Activated CD4-positive, CD25-positive, alpha-beta regulatory T cell treated with anti-CD3 and anti-CD28 coated beads, Interleukin-2, amount 50 U/mL, for 16 hours (primary cell): ENCODE measurements at places on chromosomes 12 and 14.

DNA sequence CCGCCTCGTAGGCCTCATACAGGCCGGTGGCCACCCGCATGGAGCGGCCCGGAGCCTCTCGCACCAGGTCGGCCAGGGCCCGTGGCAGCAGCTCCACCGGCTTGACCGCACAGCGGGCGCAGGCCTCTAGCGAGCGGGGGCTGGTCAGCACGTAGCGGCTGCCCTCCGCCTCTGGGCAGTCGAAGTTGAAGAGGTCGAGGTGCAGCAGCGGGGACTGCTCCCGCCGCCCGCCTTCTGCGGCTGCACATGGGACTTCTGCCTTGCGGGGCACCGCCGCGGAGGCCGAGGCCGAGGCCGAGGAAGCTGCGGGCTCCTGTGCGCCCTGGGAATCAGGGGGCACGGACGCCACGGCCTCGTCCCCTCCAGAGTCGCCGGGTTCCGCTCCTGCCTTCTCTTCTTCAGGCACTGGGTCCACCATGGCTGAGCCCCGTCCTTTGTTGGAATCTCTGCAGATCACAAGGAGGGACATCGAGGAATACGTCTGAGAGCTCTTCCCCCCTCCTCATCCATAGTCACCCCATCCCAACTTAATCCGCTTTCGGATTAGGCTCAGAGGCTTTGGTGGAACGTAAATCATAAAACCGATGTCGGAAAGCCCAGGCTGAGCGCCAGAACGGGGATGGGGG, 1.4 kb downstream of the CCDC177 start:
- DNase-seq = no peak

GRCh38 chr14:97021001-97021400, 223.8 kb downstream of the VRK1 start:
- no peak for DNase-seq

DNA sequence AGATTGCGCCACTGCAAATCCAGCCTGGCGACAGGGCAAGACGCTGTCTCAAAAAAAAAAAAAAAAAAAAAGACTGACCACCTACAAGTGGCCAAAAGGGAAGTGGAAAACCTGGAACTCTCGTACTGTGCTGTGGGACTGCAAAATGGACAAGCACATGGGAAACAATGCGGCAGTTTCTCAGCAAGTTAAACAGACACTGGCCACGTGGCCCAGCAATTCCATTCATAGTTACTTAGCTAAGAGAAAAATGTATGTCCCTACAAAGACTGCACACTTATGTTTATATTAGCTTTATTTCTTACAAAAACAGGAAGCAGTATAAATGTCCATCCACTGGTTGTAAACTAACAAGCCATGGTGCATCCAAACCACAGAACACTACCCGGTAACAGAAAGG, 5.6 kb downstream of the CHFR start:
- DNase-seq = no peak

DNA sequence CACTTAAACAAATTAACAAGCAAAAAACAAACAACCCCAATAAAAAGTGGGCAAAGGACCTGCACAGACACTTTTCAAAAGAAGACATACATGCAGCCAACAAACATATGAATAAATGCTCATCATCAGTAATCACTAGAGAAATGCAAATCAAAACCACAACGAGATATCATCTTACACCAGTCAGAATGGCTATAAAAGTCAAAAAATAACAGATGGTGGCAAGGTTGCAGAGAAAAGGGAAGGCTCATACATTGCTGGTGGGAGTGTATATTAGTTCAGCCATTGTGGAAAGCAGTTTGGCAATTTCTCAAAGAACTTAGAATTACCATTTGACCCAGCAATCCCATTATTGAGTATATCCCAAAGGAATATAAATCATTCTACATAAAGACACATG, 34.6 kb upstream of the NT5DC3 start:
- no peak for DNase-seq

DNA sequence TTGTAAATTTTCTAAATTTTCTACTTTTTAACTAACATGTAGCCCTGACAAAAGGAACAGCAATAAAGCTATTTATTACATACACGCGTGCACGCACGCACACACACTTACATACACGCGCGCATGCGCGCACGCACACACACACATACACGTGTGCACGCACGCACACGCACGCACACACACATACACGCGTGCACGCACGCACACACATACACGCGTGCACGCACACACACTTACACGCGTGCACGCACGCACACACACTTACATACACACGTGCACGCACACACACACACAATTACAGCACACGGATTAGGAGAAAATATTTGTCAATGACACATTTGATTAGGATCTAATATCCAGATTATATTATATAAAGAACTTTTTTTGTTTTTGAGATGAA, 27.9 kb downstream of the DHX37 start:
- no peak for DNase-seq

DNA sequence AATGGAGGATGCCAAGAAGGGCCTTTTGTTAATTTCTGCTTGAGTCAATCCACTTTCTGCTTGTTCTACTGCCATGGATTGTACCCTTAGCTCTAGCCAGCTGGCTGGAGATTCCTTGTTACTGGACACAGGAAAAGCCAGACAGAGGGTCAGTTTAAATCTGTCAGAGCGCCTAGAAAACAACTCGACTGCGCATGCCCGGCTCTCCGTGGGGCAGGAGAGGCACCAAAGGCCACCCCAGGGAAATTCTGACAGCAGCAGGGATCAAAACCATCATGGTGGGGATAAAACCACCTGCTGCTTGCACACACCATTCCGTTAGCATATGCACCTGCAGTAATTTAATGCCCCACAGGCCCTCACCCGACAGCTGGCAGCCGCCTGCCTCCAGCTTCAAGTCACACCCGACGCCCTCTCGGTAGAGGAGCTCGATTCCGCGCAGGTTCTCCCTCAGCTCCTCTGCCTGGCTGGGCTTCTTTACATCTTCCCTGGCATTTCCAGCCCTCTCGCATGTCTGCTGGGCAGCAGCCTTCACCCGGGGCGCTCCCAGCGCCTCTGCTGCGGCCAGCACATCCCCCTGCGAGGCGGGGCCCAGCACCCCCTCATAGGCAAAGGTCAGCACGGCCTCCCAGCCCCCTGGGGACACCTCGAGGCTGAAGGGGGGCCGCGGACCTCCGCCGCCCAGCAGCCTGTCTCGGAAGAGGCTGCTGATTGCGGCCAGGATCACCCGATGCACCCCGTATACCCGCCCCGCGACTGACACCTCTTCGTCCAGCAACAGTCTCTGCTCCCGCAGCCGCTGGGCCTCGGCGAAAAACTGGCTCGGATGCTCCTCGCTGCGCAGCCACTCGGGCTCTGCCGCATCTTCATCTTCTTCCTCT, 1.0 kb downstream of the KLHL33 start:
- no peak for DNase-seq

- no peak for DNase-seq
Measured at GRCh38 chr12:118714051-118714460, 267.3 kb upstream of the SRRM4 start.

- no peak for DNase-seq
Measured at GRCh38 chr12:52305921-52306705, 14.8 kb upstream of the KRT81 start.

DNA sequence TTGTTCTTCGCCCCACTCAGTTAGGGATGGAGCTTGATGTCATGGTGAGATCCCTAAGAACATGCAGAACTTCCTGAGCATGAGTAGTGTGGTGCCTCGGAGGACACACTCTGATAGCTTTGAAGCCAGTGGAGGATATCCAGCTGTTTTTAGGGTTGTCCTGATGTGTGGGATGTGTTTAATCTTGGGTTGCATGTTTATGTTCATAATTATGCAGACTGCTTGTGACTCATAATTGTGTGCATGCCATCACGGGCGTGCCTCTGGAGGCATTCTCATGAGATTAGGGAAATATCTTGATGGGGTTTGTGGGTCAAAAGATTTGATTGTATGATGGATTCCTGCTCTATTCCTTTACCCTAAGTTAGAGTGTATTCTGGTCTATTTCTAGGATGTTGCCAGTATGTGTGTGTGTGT, 267.4 kb upstream of the PELI2 start:
- DNase-seq = no peak

GRCh38 chr14:23697680-23698079, 61.5 kb downstream of the DHRS2 start:
- no peak for DNase-seq

- no peak for DNase-seq
Measured at GRCh38 chr12:58503731-58504130, 416.6 kb downstream of the LRIG3 start.
